Activated naive CD4-positive, alpha-beta T cell treated with anti-CD3 and anti-CD28 coated beads, Interleukin-2, amount 10 ng/mL, durations not matched to agents 7 days and 5 days (primary cell): ENCODE measurements at places on chromosomes 5 and 9.

DNA sequence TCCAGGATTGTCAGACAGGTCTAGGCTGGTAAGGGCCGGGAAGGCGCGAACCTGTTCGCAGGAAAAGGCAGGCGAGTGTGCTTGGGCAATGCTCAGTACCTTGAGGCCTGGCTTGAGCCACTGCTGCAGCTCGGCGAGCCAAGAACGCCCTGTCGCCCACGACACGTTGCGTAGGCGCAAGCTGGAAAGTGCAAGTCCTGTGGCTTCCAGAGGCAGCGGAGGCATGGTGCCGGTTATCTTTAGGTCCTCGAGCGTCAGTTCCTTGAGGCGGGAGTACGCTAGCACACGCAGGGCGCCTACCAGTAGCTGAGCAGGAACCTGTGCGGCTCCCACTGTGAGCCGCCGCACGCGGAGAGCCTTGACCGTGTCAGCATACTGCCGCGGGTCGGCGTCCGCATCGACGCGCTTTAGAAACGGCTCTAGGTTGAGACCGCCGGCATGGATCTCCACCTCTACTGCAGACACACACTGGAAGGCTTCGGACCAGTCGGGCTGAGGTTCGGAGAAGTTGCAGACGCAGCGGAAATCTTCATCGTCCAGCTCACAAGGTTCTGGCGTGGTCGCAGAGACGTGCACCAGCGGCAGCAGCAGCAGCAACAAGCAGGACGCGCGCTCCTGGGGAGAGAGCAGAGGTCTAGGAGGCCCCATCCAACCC, 482 bp downstream of the CD14 start:
- DNase-seq, result peak; percentile 65

- DNase-seq, result no peak
Measured at GRCh38 chr9:107530679-107531078, 41.1 kb upstream of the KLF4 start.

DNA sequence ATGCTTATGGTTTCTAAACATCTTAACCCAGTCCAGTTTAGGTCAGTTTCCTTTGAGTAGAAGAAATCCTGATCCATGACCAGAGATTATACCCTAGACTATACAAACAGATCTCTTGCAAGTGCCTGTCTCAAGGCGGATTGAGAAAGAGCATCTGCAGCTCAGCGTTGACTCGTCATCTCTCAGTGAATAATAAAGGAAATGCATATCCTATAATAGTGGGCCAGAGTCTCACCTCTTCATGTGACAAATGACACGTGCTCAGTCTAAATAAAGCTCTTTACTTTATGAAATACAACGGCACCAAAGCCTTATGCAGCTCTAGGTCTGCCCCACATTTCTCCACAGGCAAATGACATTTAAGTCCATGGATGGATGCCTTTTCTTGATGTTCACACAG, 179.4 kb upstream of the NR3C1 start:
- DNase-seq, result no peak

GRCh38 chr9:131406563-131407436, 12.9 kb downstream of the PRRC2B start:
- no peak for DNase-seq

- peak; percentile 14 for DNase-seq
Measured at GRCh38 chr5:135095871-135096270, 61.8 kb upstream of the PITX1 start.

GRCh38 chr5:135085936-135086725, 52.1 kb upstream of the PITX1 start:
- no peak for DNase-seq

DNA sequence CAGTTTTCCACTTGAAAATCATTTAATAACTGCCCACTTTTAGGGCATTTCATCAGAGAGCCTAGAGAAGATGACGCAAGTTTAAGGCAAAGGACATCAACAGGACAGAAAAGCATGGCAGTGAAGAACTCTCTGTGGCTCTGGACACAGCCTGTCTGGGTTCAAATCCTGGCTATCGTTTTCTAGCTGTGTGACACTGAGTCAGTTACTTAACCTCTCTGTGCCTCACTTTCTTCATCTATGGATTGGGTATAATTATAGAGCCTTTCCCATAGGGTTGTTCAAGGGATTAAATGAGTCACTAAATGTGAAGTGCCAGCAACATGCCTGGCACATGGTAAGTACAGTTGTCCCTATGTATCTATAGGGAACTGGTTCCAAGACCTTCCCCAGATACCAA, 6.7 kb downstream of the MYO10 start:
- DNase-seq, result no peak

DNA sequence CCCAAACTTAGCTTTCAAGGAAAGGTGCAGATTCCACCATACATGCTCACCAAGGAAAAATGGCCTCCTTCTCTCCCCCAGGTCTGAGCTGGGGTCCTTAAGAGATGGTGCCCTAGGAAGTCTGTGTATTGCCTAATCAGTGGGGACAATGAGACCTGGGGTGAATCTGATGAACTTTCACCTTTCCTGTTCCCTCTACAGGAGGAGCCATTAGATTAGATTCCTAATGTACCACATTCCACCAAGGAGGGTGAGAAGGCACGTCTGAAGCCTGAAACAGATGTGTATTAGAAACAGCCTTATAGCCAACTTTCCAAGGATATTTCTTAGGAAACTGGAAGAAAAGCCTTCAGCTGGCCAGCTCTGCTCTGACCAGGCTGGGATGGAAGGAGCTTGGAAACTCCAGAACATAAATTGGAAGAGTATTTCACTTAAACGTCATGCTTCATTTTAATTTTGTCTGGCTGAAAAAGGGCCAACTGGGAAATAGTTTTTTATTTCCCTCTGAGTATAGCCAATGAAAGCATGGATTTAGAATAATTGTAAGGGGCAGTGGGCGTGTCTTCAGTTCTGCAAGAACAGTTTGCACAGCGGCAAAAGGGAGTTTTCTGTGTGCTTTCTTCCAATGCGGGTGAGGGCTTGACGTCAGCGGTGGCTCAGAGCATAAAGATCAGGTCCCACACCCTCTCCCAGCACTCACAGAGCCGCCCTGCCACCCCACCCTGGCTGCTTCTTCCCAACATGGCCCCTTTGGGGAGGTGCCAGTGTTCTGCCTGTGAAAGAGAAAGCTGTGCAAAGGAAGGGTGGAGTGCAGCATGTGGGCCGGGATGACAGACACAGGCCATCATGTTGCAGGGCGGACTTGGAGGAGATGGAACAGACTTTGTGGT, 210.9 kb downstream of the ESM1 start:
- DNase-seq, result no peak

DNA sequence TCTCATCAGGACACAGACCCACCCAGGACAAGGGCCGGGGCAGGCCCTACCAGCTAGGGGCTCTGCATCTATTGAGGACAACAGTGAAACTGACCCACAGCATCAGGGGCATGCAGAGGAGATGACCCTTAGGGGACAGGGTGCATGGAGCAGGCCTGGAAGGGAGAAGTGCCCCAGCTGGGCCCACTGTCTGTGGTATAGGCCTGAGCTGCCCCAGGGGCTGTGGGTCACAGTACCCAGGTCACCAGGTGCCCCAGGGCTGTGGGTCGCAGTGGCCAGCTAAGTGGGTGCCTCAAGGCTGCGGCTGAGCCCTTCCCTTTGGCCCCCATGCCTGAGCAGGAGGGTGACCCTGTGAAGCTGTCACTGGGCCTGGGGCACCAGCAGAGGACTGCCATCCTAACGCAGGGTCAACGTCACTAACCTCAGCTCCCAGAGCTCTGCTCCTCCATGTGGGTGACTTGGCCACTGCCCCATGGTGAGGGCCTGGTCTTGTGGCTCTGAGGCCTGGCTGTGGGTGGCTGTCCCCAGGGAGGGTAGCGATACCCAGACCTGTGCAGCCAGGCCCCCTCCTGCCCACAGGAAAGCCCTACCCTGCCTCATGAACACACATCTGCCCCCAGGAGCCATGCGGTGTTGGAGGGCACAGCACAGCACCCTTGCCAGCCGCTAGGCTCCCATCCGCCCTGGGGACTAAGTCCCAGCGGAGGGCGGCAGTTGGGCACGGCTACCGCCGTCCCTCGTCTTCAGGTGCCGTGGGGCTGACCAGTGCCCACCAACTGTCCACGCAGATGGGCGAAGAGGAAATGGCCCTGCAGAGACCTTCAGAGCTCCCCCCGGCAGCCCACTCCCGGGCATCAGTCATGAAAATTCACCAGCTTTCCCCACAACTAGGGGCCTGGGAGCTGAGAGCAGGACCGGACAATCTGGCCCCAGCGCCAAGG, 4.9 kb downstream of the EDF1 start:
- DNase-seq, result no peak

- DNase-seq, result no peak
Measured at GRCh38 chr5:83567741-83568140, 96.2 kb downstream of the VCAN start.

DNA sequence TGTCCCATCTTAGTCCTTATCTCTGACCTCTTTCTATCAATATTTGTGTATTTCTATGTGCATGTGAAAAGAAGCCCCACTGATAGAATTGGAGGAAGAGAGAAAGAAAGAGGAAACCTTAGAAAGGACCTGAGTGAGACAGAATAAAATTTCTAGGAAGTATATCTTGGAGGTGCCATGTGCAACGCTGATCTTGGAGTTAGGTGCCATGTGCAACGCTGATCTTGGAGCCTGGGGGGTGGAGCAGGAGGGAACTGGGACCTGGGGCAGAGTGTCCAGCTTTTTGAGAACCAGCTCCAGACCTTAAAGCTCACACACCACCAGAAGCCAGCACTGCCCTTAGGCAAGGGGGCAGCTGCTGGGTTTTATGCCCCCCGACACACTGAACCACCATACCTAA, 89.4 kb downstream of the SHC3 start:
- DNase-seq, result no peak

DNA sequence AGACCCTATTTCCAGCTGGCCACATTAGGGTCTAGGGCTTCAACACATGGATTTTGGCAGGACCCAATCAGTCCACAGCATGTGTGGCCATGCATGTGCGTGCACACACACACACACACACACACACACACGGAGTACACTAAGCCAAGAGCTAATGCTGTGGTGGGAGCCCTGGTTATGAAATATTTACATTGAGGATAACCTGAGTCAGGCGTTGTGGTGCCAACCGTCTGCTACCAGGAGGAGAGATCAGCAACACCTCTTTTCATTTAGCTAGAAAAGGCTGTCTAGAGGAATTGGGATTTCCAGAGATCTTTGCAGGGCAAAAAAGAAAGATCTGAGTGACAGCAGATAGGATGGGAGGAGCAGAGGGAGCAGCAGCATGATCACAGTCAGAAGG, 141.5 kb downstream of the TRPM3 start:
- no peak for DNase-seq
